Progenitor cell of endocrine pancreas (in vitro differentiated cells): ENCODE measurements at places on chromosomes 1 and 21.

DNA sequence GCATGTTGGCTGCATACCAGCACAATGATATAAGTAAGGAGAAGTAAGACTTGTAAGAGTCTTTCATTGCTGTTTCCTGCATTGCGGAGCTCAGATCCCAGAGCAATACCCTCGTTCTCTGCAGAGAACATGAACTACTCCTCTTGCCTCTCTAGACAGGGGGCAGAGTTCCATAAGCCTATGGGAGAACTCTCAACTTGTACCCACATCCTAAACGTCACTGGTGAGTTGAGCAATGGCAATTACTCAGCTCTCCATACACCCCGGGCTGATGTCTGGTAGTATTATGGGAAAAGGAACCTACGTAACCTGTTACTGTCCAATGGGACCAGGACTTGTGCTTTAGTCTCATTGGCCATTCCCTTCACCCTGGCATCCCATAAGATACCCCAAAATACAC, 27.3 kb upstream of the ZNF496 start:
- DNase-seq = no peak

DNA sequence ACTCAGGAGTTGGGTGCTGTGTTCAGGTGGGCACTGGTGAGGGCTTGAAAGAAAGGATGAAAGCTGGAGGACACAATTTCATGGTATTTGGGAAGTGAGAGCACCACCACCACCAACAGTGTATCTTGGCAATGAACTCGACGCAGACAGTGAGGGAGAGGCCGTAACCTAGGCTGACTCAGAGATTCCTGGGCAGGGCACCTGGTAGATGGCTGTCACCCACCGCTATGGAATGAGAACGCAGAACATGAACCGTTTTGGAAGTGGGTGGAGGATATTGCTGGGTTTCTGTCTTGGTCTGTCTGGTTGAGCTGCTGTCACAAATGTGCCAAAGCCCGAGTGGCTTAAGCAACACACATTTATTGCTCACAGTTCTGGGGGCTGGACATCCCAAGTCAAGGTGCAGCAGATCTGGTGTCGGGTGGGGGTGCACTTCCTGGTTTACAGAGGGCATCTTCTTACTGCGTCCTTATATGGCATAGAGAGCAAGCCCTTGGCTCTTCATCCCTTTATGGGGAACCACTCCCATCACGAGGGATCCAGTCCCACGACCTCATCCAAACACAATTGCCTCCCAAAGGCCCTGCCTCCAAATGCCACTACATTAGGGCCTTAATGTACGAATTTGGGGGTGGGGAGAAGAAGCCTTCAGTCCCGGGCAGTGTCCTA, 246.3 kb downstream of the SIPA1L2 start:
- no peak for DNase-seq

DNA sequence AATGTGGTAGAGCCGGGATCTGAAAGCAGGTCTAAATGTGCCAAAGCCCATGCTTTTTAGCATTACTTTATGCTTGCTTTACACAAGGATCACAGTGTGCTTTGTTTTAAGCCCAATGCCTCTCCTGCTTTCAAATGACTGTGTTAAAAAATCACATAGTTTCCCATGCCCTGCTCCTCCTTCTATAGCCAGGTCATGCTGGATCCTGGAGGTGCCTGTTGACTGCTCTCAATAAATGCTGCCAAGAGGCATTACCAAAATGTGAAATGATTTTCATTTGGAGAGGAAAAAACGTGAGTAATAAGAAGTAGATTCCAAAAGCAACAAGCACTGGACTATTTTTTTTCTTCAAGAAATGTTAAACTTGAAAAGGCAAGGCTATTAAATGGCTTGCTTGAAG, 420.7 kb upstream of the USP24 start:
- DNase-seq = no peak

DNA sequence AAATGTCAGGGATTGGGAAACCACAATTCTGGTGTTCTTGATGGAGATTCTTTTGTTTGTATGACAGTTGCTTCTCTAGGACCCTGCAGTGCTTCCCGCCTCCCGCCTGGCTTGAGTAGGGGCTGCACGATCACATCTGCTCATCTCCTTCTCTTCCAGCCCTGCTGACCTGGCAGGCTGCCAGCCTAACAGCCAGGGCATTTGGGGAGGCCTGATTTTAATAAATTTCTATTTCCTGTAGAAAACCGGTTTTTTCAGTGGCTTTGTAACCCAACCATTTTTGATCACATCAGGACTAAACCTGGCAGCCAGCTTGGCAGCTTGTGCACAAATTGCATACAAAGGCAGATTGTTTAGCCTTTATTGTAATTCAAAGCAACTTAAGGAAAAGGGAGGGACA, 78.9 kb downstream of the UBE2U start:
- DNase-seq = no peak

GRCh38 chr1:46300673-46301405, 2.6 kb downstream of the LRRC41 start:
- no peak for DNase-seq
